ENCODE measurements at places on chromosomes 4 and X. TPM values are rescaled to one million over a fixed set of nuclear protein-coding genes. Genes with fewer than 3 reads are reported as not detected.

PRR32 gene
- total RNA-seq = not detected

TRPC3 gene
- 9.4 TPM for total RNA-seq

NSG1 gene
- 302 TPM for total RNA-seq

MAGEA12 gene
- not detected for total RNA-seq

SPANXA1 gene
- not detected for total RNA-seq

DNA sequence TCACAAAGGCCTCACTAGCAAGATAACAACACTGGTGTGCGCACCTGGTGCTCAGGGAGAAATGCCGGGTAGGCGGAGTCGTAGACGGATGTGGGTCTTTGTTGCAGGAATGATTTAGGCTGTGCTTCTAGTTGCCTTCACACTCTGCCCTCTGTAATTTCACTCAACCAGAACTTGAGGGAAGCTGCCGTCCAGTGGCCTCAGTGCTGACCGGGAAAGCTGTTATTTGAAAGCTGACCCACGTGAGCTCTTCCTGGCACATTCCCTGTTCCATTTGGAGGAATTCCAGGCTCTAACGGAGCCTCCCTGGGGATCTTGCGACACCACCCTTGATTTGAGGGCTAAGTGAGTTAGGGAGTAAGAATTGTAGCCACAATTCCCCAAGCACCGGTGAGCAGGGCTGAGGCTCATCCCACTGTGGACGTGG, 15.9 kb downstream of the SH3TC1 start:
- DNase-seq = no peak

- no peak for DNase-seq
These were observed 125.7 kb downstream of the ENPP6 start for GRCh38 chr4:184091986-184092385.

DNA sequence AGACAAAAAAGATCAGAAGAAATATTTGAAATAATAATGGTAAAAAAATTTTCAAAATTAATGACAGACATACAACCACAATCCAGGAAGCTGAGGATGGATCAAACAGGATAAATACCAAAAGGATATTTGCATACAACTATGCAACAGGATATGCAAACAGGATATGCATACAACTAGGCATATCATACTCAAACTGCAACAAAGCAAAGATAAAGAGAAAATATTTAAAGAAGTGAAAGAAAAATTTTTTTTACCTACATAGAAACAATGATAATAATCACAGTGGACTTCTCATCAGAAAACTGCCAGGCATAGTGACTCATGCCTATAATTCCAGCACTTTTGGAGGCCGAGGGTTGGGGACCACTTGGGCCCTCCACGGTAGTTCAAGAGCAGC, 11.3 kb upstream of the DHX15 start:
- no peak for DNase-seq

GRCh38 chr4:154590329-154591006, at the start of gene FGA:
FGA (minus strand) TSS chr4:154590742; CDS start chr4:154590687, 55 bp downstream.
- DNase-seq = no peak

DNA sequence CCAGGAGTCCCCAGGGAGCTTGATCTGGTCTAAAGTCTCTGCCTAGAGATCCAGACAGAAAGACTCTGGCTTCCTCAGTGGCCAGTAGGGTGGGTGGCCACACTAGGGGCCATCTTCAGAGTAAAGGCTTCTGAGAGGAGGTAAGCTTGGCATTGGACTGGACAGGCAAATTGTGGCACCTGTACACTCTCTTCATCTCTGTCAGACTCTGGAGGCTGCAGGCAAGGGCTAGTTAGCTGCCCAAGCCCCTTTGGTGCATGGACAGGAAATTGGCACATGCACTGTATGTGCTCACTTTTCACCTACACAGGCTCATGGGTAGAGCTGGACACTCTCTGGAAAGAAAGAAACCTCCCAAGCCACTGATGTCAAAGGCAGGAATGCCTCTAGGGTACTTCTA, 142.8 kb downstream of the PJA1 start:
- no peak for DNase-seq

DNA sequence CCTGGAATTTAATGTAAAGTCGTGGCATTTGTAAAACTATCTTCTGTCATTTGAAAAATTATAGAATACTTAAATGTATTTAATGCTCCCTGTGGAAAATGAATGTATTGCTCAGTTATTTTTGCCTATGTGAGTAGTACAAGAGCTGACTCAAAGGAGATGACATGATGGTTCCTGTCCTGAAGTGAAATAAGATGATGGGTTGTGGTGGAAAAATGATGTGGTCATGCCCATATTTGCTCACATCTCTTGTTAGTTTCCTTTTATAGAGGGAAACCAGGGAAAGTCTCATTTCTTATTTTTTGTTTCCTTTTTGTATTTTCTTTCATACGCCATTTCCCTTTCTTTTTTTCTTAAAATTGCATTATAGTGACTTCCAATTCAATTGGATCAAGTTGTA, 23.7 kb downstream of the PLS3 start:
- no peak for DNase-seq

- no peak for DNase-seq
These were observed 112.0 kb upstream of the TTC29 start for GRCh38 chr4:147057611-147058190.

DNA sequence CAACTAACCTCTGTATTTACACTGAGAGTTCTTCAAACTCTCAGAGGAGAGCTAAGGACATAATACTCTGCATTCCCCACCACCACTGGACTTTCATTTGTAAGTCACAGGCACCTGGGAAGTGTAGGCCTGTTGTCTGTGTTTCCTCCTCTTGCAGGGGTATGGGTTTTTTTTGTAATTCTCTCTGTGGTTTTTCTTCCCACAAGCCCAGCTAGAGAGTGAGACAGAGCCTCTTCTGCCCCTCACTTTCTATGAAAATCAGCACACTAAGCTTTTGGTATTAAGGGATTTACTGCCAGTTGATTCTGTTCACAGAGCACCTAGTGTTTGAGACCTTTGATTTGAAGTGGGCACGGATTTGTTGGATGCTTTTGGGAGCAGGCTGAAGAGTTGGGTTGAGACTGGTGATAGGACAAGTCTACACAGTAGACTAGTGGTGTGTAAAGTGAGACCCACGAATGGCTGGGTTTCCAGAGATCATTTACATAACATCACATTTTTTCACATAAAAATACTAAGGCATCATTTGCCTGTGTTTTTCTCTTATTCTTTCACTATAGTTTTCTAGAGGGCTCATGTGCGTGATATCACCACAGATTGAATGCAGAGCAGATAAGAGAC, 28.9 kb upstream of the WDR17 start:
- no peak for DNase-seq

DNA sequence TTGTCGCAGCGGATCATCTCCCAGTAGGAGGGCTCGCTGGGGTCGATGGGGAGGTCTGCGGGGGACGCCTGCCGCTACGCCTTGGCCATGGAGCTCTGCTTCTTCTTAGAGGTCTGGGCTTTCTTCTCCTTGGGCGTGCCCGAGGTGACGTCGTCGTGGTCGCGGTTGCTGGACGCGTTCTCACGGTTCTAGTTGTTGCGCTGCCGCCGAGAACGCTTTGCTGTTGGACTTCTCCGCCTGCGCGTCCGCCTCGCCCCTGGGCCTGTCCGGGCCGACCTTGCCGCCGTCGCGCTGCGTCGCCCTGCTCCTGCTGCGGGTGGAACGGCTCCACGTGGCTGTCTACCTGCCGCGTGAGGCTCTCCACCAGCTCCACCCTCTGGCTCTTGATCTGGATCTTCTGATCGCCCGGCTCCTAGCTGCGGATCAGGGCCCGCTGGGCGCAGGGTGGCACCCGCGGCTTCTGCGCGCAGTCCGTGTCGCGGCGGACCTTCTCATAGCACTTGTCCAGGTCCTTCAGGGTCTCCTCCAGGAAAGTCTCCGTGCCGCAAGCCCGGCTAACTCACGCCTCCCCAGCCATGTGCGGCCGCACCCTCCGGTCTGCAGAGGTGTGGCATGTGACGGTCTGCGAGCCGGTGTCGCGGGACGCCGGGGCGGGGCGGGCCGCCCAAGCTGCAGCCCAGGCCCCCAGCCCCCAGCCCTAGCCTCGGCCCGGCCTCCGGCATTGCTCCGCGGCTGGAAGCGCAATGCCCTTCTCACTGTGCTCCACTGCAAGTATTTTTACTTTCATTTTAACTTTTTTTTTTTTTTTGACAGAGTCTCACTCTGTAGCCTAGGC, 40.5 kb upstream of the OGT start:
- DNase-seq = peak; percentile 25

GRCh38 chr4:122814426-122814825, 12.2 kb upstream of the FGF2 start:
- no peak for DNase-seq

GRCh38 chr4:121654738-121655137, 42.0 kb downstream of the ANXA5 start:
- no peak for DNase-seq

DNA sequence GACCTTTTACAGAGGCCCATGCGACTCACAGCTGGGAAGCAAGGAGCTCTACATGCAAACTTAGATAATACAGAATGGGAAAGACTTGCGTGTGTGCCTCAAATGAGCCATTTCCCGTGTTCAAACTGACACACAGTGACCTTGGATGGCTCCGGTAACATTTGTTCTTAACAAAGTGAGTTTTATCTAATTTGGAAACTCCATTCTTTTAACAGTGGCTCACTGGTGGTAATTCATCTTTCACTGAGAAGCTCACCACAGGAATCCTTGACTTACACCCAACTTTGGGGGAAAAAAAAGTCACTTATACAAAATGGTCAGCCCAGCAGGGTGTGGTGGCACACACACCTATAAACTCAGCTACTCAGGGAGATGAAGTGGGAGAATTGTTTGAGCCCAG, 190.6 kb downstream of the LDB2 start:
- DNase-seq = no peak

GRCh38 chr4:7295911-7296660, 103.7 kb downstream of the SORCS2 start:
- peak; percentile 54 for DNase-seq

GRCh38 chr4:37758226-37758625, 68.3 kb upstream of the PGM2 start:
- DNase-seq = no peak

Measured in frontal cortex (tissue), 4 donors.